ENCODE measurements at places on chromosomes 4 and X.

GRCh38 chrX:23385242-23385641, 50.6 kb downstream of the PTCHD1 start:
- no peak for DNase-seq

- no peak for DNase-seq
Observed at GRCh38 chr4:30245140-30245539, 475.0 kb upstream of the PCDH7 start.

DNA sequence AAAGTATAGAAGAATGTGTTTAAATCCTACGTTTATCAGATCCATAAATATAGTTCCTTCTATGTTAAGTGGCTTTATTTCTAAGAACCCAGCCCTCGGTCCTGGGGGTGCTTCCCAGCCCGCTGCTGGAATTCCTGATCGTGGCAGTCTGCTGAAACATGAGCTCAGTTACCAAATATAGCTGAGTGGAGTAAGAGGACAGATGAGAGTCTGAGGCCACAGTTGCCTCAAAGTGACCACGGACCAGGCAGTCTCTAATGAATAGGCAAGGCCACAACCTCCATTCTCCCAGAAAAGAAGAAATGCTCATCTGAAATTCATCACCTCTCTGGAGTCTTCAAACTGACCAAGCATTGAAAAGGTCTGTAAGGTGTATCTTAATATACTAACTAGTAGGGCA, at the start of gene PALLD:
TSS of gene PALLD (plus strand) at position 219 of the 400 bp plus-strand sequence.
- peak; percentile 39 for DNase-seq

DNA sequence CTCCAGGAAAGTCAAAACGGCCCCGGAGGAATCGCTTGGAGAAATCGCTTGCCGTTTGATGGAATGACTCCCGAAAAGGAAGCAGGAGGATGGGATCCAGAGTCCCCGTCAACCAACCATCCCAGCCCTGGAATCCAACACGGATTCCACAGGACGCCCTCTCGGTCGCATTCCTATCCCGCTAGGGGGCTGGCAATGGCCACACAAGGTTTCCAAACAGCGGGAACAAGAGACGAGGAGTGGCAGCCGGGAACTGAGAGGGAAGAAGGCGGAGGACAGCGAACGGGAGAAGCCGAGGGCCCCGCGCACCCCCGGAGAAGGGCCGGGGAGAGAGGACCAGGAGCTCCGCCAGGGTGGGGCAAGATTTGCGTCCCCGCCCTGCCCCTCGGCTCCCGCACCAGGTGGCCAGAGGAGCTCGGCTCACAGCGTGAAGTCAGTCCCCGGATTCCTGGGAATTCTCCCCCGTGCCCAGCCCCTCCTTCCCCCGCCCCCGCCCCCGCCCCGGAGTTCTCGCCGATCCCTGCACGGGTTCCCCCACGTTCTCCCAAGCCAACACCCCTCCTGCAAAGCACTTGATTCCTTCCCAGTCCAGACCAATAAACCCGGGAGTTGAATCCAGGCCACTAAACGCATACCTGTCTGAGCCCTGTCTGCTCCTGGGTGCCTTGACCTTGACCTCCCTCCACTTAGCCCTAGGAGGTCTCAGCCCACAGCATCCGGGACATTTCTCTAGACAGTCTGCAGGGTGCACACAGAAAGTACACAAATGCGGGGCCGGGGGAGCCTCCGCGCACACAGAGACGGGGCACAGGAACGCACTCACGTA, 1.4 kb downstream of the PDZD4 start:
- no peak for DNase-seq

GRCh38 chr4:87243426-87244053, 23.1 kb upstream of the KLHL8 start:
- DNase-seq: no peak

DNA sequence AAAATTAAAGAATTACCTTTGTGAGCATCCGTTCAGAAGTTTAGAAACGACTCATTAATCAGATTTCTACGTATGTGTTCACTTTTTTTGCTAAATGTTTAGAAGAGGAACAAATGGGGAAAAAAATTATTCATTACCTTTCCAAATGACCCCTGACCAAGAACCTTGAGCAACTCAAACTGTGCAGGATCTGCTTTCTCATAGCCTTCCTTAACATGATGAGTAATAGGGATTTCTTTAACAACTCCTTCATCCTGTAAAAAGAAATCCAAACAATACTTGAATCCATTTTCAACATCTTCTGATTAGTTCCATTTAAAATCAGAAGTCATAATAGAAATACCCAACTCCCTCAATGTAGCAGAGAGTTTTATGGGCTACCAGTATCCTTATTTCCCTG, 32.1 kb downstream of the RPS6KA6 start:
- DNase-seq: no peak

GRCh38 chr4:178296669-178297068, 854.4 kb upstream of the AGA start:
- no peak for DNase-seq

GRCh38 chrX:20513185-20513584, 246.5 kb upstream of the RPS6KA3 start:
- DNase-seq: no peak

GRCh38 chr4:304969-305680, at the start of gene ZNF732:
ZNF732 (minus strand) TSS chr4:305474; CDS start chr4:305310, 164 bp downstream.
- peak; percentile 71 for DNase-seq

- no peak for DNase-seq
Observed at GRCh38 chr4:40406340-40406739, 71.2 kb downstream of the CHRNA9 start.

GRCh38 chr4:87038837-87039615, 104.2 kb downstream of the AFF1 start:
- DNase-seq: peak; percentile 94

- no peak for DNase-seq
Observed at GRCh38 chrX:13298836-13299235, 21.0 kb downstream of the ATXN3L start.

GRCh38 chr4:14841801-14842768, 160.2 kb upstream of the CPEB2 start:
- no peak for DNase-seq

DNA sequence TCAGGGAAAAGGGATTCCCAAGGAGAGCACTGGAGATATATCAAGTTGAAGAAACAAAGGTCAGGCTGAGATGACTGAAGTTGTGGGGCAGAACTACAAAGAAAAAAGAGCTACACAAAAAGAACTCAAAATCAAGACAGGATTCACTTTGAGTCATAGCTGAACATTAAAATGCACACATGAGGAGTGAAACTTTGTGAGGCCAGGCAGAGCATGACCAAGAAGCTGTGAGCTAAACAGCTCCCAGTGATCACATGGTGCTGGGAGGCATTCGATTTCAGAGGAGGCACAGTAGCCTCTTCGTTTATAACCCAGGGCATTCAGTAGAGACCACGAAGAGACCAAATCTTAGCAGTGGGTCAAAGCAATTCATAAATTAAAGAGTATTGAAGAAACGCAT, 145.3 kb downstream of the ATRX start:
- DNase-seq: no peak

DNA sequence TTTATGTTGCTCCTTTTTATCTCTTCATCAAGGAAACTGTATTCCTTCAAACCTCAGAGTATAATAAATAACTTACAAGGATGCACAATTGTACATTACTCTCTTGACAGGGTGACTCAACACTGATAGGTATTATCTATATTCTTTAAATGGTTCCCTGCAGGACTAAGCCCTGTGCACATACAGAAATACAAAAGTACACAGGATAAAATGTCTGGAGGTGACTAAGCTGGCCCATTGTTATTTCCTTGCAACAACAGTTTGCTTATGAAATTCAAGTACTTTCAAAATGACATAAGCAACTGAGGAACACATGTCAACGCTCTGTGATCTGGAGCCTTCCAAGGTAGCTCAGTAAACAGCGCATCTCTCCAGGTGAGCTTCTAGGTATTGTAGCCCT, 83.8 kb upstream of the RPL34 start:
- DNase-seq: no peak

- no peak for DNase-seq
Observed at GRCh38 chr4:61923179-61923578, 723.1 kb downstream of the ADGRL3 start.

- DNase-seq: no peak
Observed at GRCh38 chrX:54496517-54496852, 451 bp upstream of the FGD1 start.

GRCh38 chr4:165461159-165461821, 82.5 kb downstream of the CPE start:
- no peak for DNase-seq

DNA sequence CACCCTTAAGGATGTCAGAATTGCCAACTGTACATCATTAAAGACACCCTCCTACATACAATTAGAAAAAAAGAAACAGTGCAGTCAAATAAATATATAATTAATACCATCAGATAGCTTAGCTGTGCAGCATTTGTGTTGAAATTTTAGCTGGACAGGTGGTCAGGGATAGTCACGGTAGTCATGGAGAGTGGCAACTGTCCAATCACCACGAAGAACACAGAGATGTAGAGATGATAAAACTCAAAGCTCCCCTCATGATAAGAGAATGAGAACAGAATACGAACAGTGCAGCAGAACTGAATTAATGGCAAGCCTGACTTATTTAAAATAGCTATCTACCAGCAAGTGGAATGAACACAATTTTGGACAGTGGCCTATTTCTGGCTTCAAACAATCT, 27.2 kb downstream of the SLC39A8 start:
- DNase-seq: no peak

GRCh38 chrX:2540426-2540947, 39.7 kb upstream of the DHRSX start:
- DNase-seq: no peak

DNA sequence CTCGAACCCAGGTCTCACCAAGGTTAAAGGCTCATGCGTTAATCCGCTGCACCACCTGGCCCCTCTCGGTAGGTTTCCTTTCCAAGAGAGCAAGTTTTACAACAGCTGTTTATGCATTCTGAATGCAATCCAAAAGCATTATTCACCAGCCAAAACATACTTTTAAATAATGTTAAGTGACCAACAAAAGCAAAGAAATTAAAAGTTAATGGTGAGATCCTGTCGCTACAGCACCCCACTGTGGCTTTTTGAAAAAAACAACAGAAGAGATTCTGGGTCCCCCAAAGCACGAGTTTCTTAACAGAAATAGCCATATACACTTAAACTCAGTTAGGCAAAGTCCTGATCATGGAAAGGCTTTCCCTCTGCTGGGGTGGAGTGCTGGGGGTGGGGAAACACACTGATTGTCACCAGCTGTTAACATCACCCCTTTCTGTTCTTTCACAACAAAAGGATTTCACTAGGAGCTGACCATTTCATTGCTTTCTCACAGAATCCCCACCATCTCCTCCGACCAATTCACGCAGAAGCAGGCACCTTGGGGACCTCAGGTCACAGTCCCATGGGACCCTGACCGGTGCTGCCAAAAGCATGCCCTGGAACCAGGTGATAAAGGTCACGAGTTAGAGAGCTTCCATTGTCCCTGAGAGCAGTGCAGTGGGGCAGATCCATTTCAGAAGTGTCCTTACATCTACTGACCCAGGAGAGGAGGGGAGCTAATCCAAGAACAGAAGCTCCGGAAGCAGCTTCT, 51.2 kb downstream of the ZNF827 start:
- no peak for DNase-seq

GRCh38 chrX:132333351-132333750, 114.1 kb upstream of the RAP2C start:
- no peak for DNase-seq

DNA sequence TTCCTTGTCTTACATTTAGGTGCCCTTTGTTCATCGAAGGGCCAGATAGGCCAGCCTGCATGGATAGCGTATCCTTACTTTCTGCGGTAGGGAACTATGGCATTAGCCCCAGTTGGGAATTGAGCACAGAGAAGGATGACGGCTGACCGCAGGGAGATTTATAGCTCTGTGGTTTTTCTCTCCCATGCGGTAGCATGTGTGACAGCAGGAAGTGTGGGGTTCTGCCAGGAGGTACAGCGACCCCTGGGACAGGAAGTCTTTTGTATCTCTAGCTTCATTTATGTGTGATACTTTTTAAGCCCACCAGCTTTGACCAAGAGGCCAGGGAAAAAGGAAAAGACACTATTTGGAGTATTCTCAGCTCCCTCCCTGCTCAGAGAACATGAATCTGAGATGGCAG, 33.1 kb downstream of the GAB3 start:
- DNase-seq: no peak

- no peak for DNase-seq
Observed at GRCh38 chrX:136262812-136263315, 11.7 kb upstream of the MAP7D3 start.

- DNase-seq: no peak
Observed at GRCh38 chrX:115255003-115255402, 21.1 kb upstream of the LRCH2 start.

- no peak for DNase-seq
Observed at GRCh38 chrX:26653050-26653449, 437.1 kb downstream of the MAGEB5 start.

DNA sequence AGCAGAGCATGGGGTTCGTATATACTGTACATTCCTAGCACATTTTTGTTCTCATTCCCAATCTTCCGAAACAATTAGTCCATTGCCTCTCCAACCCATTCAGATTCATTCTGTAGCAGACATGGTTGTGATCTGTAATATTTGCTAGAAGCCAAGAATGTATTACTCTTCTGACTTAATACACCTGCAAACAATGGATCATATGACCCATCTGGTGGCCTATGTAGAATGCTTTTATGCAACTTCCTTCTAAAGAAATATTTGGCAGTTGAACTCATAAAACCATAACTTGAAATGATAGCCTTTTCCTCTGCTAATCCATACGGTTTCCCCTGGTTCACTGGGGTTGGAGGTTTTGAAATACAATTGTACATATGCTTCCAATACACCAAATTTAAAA, 32.8 kb upstream of the SGMS2 start:
- DNase-seq: no peak

DNA sequence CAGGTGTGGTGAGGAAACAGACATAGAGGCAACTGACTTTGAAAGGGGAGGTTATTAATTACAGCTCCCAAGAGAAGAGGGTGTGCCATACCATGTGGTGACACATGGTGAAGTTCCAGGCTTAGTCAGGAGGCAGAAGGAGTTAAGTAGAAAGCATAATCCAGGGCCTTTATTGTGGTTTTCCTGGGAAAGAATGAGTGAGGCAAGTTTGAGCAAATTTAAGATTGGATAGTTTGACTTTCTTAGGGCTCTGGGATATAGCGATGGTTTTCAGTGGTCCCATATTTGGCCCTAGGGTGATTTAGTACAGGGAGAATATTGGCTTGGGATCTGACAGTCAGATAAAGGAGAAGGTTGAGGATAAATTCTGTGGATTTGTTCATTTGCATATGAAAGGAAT, 495.9 kb upstream of the FSTL5 start:
- DNase-seq: no peak

DNA sequence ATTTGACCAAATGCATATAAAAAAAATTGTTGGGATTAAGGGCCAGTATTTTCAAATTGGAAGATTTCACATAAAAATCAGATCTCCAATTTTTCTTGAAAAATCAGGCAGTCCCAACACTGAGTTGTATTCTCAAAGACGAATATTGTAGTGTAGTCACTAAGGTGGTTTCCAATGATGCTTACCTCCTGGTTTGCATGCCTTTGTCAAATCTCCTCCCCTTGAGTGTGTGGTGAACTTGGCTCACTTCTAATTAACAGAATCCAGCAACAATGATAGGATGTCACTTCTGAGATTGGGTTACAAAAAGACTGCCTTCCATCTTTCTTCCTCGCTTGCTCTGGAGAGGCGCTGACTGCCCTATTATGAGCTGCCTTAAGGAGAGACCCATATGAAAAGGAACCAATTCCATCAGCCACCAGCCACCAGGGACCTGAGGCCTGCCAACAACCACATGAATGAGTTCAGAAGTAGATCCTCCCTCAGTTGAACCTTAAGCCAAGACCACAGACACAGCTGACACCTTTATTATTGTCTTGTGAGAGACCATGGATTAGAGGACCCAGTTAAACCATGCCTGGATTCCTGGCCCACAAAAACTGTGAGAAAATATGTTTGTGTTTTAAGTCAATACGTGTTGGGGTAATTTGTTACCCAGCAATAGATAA, 31.2 kb upstream of the TSPAN5 start:
- DNase-seq: no peak

- DNase-seq: no peak
Observed at GRCh38 chrX:5341902-5342301, 886.8 kb downstream of the NLGN4X start.
